Ecto neural progenitor cell (in vitro differentiated cells): ENCODE measurements at places on chromosomes 16 and 17.

DNA sequence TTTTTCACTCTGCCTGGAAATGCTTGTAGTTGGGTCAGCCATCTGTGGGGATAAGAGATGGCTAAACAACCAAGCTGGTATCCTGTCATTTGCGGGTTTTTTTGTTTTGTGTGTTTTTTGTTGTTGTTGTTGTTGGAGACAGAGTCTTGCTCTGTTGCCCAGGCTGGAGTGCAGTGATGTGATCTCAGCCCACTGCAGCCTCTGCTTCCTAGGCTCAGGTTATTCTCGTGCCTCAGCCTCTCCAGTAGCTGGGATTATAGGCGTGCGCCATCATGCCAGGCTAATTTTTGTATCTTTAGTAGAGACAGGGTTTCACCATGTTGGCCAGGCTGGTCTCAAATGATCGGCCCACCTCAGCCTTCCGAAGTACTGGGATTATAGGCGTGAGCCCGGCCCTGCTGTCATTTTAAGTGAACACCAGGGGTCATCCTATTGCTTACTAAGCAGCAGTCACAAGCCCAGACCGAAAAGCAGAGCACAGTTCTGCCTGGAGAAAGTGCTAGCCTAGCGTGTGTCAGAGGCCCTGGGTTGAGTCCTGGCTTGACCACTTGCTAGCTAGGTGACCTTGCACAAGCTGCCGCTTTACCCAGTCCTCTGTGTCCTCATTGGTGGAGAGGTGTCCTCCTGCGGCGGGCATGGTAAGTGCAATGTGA is 4.6 kb downstream of the SMCR8 start:
- peak; percentile 63 for DNase-seq

DNA sequence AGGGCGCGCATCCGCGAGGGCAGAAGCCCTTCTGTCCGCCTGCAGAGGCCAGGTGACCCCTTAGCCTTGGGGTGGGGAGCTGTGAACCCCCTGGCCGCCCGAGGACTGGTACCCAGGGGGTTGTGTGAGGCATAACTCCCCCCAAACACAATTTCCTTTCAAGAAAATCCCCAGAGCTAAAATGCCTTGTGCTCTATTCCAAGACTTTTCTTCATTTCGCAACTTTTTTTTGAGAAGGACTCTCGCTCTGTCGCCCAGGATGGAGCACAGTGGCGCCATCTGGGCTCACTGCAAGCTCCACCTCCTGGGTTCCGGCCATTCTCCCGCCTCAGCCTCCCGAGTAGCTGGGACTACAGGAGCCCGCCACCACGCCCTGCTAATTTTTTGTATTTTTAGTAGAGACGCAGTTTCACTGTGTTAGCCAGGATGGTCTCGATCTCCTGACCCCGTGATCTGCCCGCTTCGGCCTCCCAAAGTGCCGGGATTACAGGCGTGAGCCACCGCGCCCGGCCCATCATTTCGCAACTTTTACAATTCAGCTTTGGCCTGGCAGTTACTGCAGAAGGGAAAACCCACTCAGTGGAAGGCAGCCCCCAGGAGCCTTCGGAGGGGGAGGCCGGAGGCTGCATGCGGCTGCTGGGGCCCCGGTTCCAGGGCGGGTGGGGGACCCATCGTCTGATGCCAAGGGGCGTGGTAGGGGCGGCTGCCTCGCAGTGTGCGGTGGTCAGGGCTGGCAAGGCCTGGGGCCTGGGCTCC is 963 bp upstream of the APRT start:
- DNase-seq: no peak

- DNase-seq: peak; percentile 66
Observed at GRCh38 chr17:78736526-78737079, 45.5 kb downstream of the CYTH1 start.

- DNase-seq: no peak
Observed at GRCh38 chr16:53257001-53257400, 177.3 kb upstream of the RBL2 start.

DNA sequence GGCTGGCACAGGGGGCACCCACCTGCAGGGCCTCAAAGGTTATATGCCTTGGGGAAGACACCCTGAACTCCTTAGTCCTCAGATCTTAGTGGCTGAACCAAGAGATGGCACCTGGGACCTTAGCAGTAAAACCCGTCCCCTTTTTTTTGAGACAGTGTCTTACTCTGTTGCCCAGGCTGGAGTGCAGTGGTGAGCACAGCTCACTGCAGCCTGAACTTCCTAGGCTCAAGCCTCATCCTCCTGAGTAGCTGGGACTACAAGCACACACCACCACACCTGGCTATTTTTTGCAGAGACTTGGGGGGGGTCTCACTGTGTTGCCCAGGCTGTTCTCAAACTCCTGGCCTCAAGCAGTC is 237.2 kb downstream of the MRTFB start:
- no peak for DNase-seq

- DNase-seq: no peak
Observed at GRCh38 chr16:85948138-85948509, 49.2 kb downstream of the IRF8 start.

- DNase-seq: no peak
Observed at GRCh38 chr16:82750068-82750467, 123.3 kb downstream of the CDH13 start.

GRCh38 chr17:48552466-48553189 is 7.7 kb upstream of the HOXB2 start:
- no peak for DNase-seq

- no peak for DNase-seq
Observed at GRCh38 chr16:57406881-57407280, 2.3 kb downstream of the CCL17 start.

DNA sequence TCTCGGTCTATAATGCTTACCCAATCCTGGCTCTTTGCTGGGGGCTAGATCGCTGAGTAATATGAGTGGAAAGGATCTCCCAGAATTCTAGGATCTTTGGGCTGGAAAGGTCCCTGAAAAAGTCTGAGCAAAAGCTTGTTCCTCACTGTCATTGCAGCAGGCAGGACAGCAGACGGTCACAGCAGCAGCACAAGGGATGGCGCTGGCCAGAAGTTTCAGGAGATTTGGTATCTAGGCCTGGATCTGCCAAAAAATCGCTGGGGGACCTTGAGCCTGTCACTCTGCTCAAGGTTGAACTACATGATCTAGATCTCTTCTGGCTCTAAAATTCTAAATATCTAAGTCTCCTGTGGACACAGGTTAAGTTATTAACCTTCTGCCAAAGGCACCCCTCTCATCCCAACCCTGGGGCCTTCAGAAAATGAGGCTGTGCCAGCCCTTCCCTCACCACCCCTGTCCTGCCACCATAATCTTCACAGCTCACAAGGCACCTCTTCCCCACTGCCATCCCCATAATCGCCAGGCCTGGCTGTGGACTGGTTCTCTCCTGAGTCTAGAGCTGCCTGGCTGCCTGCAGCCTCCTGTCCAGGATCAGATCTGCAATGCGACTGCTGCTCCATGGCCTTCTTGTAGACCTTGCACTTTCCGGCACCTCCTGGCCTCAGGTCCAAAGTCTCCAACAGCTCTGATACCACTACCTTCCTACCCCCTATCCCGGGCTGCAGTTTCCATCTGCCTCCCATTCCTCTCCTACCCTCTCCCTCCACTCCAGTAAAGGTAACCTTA is 10.2 kb downstream of the MYO18A start:
- DNase-seq: no peak

DNA sequence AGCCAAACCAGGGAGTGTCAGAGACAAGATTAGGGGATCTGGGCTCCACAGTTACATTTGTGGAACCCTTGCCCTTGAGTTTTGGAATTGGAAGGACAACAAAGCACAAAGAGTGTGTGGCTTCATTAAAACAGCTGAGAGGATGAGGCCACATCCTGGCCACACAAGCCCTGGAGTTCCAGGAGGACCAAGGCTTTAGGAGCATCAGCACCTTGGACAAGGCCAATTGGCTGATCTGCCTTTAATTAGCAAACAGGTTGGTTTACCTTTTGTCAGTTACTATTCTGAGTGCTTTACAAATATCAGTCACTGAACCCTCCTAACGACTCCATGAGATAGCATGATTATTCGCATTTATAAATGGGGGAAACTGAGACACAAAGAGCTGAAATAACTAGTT is 54.7 kb downstream of the SLC6A2 start:
- no peak for DNase-seq

DNA sequence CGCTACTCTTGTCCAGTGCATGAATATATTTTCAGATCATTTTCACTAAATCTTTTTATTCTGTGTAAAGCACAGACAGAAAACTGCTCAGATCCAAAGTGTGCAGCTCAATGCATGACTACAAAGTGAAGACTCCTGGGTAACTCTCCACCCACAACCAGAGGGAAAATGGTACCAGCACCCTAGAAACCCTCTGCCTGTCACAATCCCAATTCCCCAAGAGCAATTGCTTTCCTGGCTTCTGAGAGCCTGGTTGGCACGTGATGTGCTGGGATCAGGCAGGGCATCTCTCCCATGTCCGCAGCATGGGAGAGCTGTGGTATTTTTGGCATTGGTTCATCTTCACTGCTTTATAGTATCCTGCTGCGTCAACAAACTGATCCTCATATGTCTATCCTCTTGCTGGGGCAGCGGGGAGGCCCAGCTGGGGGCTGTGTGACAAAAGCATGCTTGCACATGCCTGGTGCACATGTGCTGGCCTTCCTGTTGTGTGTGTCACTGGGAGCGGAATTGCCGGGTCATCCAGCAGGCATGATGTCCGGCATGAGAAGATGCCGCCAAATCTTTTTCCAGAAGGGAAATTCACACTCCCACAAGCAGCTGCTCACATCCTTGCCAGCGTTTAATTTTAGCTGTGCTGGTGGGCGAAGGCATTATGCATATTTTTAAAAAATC is 278.9 kb upstream of the FOXF1 start:
- DNase-seq: no peak
